ENCODE measurements at places on chromosomes 6 and 20.

DNA sequence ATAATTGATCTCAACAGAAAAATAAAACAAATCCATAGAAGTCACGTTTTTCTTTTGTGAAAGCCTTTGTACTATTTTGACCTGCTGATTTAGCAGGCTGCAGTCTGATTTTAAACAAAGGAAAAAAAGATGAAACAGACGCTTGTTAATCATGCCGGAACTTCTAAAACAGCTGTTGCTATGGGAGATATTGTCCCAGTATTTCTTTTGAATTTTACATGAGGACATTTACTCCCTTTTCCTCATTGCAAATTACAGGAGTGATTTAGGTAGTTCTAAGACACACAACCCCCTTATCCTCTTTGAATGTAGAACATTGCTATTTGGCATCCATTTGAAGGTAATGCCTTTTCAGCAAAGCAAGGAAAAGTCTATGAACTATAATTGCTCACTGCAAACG, 416.1 kb downstream of the BCKDHB start:
- DNase-seq = no peak

DNA sequence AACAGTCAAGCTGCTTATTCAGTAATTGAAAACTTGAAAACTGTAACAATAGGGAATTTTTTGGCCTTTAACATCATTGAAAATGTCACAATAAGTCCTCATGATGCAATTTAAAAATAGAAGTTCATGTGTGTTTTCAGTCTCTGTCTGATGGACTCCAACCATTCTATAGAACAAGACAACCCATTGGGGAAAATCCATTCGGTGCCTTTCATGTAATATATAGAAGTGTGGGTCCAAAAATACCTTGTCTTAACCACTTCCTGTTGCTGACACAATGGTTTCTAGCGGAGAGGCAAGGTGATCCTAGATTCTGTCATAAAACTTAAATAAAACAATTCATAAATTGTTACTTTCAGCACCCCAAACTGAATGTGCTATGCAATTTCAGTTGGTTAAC, 1131.3 kb upstream of the MAP3K7 start:
- DNase-seq = no peak

- no peak for DNase-seq
Observed at GRCh38 chr6:138397128-138398122, 6.6 kb upstream of the HEBP2 start.

DNA sequence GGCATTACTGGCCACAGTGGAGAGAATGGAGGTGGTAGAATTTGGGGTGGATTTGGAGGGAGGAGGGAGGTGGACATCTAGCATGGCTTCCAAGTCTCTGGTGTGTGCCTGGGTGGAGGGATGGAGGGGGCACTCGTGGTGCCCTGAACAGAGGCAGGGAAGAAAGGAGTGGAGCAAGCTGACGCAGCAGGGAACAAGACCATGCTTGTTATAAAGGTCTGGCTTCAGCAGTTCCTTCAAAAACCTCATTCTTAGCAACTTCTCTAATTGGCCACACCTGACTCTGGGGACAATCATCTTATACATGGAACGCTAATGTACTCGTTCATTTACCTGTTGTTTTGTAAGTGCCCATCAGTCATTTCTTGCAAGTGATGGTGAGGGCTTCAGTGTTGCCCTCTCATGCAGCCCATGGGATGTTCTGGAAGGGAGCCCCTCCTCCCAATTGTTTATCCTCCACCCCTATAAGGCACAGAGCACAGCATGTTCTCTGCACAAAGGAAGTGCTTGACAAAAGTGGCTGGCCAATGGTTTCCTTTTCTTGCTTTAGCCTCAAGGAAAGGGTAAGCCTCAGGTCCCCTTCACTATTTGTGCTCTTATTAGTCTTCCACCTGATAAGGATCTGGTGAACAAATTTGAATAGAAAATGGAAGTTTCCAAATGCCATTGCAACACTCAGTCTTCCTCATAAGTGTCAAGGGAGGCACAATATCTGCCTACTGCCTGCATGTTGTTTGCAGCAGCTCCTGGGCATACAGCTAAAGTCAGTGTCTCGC, 39.3 kb downstream of the GFOD1 start:
- no peak for DNase-seq

GRCh38 chr20:50995506-50995905, 27.4 kb downstream of the KCNG1 start:
- no peak for DNase-seq

GRCh38 chr20:61185841-61186601, 66.0 kb upstream of the CDH4 start:
- DNase-seq = no peak

GRCh38 chr6:424741-425417, 33.3 kb downstream of the IRF4 start:
- DNase-seq = no peak

- DNase-seq = no peak
Observed at GRCh38 chr6:118574051-118574865, 26.2 kb downstream of the PLN start.

- no peak for DNase-seq
Observed at GRCh38 chr6:6678811-6679210, 90.3 kb downstream of the LY86 start.

- DNase-seq = no peak
Observed at GRCh38 chr20:43461894-43462659, 4.4 kb downstream of the SRSF6 start.

- DNase-seq = no peak
Observed at GRCh38 chr6:35046103-35046502, 95.0 kb downstream of the TCP11 start.

DNA sequence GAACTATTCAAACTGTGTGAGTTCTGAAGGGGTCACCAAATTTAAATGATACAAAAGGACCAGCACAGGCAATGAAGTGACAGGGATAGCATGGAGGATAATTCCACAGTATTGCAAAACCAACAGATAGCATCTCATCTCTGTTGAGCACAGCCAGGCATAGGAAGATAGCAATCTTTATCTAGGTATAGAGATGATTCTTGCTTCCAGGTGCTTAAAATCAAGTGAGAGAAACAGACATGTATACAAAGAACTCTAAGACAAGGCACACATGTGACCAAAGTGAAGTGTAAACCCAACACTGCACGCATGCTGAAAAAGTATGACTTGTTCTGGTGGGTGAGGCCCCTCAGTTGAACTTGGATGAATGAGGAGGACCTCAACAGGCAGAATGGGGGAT, 48.4 kb upstream of the ARMC2 start:
- DNase-seq = no peak

- no peak for DNase-seq
Observed at GRCh38 chr20:45945678-45946148, 11.2 kb downstream of the PCIF1 start.

DNA sequence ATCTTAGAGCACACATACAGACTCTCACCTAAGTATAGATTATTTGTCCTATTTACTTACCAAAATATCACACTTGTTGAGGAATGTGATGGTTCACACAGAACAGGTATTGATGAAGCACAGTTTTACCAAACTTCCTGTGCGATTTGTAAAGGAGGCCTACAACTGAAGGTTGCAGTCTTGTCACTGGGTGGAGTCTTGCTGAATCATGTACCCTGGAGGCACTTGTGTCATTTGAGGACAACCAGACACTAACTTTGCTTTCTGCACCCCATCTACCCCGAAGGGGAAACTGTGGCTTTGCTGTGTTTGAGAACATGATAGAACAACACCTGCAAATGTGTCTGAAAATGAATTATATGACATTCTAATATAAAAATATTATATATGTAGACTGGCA, 32.4 kb upstream of the HINT3 start:
- no peak for DNase-seq

GRCh38 chr20:43397147-43397546, 60.5 kb upstream of the SRSF6 start:
- DNase-seq = no peak

- DNase-seq = no peak
Observed at GRCh38 chr6:55528624-55529023, 50.4 kb downstream of the HMGCLL1 start.

DNA sequence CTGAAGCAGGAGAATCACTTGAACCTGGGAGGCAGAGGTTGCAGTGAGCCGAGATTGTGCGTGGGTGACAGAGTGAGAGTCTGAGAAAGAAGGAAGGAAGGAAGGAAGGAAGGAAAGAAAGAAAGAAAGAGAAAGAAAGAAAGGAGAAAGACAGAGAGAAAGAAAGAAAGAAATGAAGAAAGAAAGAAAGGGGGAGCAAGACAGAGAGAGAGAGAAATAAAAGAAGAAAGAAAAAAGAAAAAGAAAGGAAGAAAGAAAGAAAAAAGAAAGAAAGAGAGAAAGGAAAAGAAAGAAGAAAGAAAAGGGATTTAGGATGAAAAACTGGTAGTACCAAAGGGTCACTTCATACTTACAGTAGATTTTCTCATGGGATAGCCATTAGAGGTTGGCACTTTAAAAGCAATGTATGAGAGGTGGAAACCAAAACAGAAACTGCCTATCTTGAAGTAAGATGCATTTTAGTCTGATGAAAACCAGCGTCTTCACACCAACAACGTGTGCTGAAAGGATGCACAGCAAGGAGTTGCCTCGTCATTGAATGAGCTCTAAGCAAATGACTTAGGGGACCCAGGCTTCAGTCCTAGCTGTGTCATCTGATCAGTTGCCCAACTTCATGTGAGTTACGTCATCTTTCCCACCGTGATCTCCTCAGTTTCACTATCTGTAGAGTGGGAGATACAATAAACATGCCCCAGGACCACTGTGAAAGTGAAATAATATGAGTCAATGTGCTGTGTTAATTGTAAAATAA, 133.9 kb upstream of the NEDD9 start:
- no peak for DNase-seq

DNA sequence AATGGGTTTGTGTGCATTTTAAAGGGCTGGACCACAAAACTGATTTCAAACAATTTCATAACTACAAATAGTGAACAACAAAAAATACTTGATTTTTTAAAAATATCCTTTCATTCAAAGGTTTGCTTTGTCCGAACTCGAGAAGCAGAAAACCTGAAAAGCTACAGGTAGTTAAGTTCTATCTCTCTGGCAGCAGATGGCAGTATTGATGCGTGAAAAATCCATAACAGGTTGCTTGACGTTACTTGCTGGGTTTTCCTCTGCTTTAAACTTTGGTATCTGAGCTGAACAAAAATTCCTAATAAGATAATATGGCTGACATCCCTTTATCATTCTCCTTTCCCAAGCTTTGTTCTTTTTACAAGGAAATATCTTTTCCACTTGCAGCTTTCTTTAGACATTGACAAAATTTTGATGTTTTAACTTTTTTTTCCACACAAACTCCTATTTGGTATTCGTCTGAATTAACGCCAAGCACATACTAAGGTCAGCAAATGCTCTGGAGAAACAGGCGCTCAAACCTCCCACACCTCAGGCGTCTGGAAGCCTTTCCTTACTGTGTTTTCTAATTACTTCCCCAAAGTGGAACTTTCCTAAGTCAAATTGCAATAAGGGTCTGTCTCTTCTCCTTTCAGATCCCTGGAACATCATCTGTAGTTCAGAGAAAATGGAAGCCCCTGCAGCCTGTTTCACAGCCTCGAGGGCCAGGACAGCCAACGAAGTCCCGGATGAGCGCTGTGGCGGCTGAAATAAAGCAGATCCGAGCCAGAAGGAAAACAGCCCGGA, 50.3 kb upstream of the GFRAL start:
- DNase-seq = no peak

DNA sequence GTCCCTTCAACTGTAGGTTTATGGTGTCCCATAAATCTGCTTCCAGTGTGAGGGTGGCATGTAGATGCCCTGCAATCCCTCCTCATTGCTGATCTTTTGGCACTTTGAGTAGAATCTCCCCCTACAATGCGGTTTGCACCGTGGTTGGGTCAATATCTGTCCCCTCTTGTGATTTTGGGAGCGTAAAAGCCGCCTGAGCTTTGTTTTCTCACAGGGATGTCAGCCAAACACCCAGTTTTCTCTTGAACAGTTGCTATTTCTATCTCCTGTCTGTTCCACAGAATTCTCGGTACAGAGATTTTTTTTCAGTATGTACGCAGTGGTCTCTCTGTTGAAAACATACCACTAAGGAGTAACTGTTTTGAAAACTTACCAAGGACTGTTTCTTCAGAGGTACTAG, 21.8 kb downstream of the CDS2 start:
- DNase-seq = no peak

DNA sequence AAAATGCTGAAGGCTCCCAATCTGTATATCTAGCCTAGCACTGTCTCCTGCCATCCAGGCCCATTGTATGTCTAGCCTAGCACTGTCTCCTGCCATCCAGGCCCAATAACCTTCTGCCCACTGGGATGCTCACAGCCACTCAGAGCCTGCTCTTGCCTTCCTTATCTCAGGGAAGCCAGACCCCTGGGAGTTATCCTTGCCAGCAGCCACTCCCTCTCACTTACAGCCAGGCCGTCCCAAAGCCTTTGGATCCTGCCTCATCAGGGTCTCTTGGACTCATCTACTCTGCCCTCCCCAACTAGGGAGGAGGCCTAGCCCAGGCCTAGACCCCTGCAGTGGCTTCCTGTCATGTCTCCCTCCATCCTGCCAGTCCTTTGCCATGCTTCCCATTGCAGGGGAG, 37.3 kb downstream of the KIF3B start:
- no peak for DNase-seq

DNA sequence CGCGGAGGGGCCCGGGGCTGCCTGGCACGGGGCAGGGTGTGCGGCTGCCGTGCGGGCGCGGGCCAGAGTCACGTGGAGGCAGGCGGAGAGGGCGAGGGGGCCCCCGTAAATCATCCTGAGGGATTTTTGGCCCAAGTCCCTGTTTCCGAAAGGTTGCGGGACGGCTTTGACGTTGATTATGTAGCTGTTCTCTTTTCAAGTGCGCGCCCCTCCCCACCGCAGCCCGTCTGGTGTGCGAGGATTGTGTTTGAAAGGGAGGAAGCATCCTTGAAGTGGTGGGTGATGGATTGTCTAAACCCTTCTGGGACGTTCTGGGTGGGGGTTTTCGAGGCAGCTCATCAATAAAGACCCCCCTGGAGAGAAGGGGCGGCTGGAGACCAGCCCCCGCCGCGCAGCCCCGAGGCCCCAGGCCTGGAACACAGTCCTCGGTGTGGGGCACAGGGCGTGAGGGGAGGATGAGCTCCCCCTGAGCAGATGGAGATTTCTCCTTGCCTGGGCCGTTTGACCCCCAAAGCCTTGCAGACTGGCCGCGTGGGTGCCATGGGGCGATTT, 7.0 kb upstream of the FOXF2 start:
- DNase-seq = no peak

- no peak for DNase-seq
Observed at GRCh38 chr20:2879146-2879545, 5.9 kb downstream of the PTPRA start.

DNA sequence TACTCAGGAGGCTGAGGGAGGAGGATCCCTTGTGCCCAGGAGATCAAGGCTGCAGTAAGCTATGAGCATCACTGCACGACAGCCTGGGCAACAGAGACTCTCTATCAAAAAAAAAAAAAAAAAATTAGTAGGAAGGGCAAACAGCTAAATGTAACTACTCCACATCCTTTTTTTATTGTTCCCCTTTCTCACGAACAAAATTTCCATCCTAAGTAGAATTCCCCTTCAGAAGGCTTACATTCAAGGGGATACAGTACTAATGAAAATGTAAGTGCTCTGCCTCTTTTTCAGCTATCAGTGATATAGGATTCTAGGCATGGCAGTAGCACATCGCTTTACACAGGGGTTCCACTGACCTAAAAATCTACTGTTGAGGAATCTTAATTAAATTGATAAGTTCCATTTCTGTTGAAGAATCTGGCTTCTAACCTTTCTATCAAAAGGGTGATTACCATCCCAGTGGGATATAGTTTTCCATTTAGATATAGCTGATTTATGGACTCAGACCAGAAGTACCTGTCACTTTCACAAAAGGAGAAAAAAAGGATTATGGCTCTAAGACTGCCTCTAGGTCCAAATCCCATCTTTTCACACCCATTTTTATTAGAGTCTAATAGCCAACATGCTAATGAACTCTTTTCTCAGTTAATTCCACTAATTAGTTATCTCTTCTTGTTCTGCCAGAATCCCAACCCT, 2.6 kb downstream of the B4GALT5 start:
- no peak for DNase-seq

- DNase-seq = no peak
Observed at GRCh38 chr6:12051861-12052368, 39.8 kb downstream of the HIVEP1 start.

Data from stimulated activated CD8-positive, alpha-beta memory T cell treated with anti-CD3 and anti-CD28 coated beads, Interleukin-15, amount 100 ng/mL, for 24 hours (primary cell).